Muscle of arm (tissue), 14 donors: ENCODE measurements at places on chromosomes 7 and 10. TPM values are rescaled to one million over a fixed set of nuclear protein-coding genes. Genes with fewer than 3 reads are reported as not detected.

The NKX2-3 gene
- 1.2 TPM for polyA plus RNA-seq

The PON2 gene
- polyA plus RNA-seq = 81.2 TPM

The CTAGE4 gene
- polyA plus RNA-seq = not detected

The CHCHD1 gene
- 20.0 TPM for polyA plus RNA-seq

The CRHR2 gene
- polyA plus RNA-seq = 5.6 TPM

The OPN4 gene
- polyA plus RNA-seq = 1.3 TPM

The ATOH7 gene
- not detected for polyA plus RNA-seq

The CACNB2 gene
- polyA plus RNA-seq = 7.3 TPM

The HERC4 gene
- polyA plus RNA-seq = 47.8 TPM

The HHEX gene
- 11.2 TPM for polyA plus RNA-seq

The MYL10 gene
- polyA plus RNA-seq = 28.4 TPM

The BEND7 gene
- 7.8 TPM for polyA plus RNA-seq

The CALD1 gene
- 106 TPM for polyA plus RNA-seq

The UPK3B gene
- polyA plus RNA-seq = 13.7 TPM

The GPR85 gene
- polyA plus RNA-seq = 1.9 TPM

The OLAH gene
- polyA plus RNA-seq = not detected

The TMEM139 gene
- polyA plus RNA-seq = 0.53 TPM

The PIP4K2A gene
- polyA plus RNA-seq = 26.4 TPM

The ACSL5 gene
- 2.7 TPM for polyA plus RNA-seq

The PAX4 gene
- polyA plus RNA-seq = not detected

The ZNF488 gene
- 4.4 TPM for polyA plus RNA-seq

The GPNMB gene
- polyA plus RNA-seq = 34.1 TPM

The SND1 gene
- polyA plus RNA-seq = 88.9 TPM

The CRYGN gene
- polyA plus RNA-seq = not detected

The ZNF3 gene
- polyA plus RNA-seq = not detected

The CYP3A5 gene
- polyA plus RNA-seq = 2.9 TPM

The TRA2A gene
- polyA plus RNA-seq = 119 TPM

The POU6F2 gene
- polyA plus RNA-seq = not detected

The PLAC9 gene
- polyA plus RNA-seq = 65.3 TPM

The PRKAR2B gene
- polyA plus RNA-seq = 5.6 TPM

The TUBAL3 gene
- 0.10 TPM for polyA plus RNA-seq

The FOXK1 gene
- 14.2 TPM for polyA plus RNA-seq

The ATRNL1 gene
- 4.1 TPM for polyA plus RNA-seq

The ITIH5 gene
- polyA plus RNA-seq = 47.6 TPM

The HELLS gene
- 8.5 TPM for polyA plus RNA-seq

The CYP51A1 gene
- 33.7 TPM for polyA plus RNA-seq

The SHTN1 gene
- not detected for polyA plus RNA-seq

The MGAM2 gene
- polyA plus RNA-seq = not detected

The ZNF425 gene
- 3.9 TPM for polyA plus RNA-seq

The ARMC3 gene
- not detected for polyA plus RNA-seq

The PRSS2 gene
- polyA plus RNA-seq = not detected

The VWDE gene
- polyA plus RNA-seq = 1.8 TPM

The SYT15B gene
- 0.66 TPM for polyA plus RNA-seq

The CNNM1 gene
- polyA plus RNA-seq = 0.01 TPM

The TAS2R3 gene
- polyA plus RNA-seq = 0.35 TPM

The GPRIN2 gene
- not detected for polyA plus RNA-seq

The PRKG1 gene
- 36.4 TPM for polyA plus RNA-seq

The MINPP1 gene
- polyA plus RNA-seq = 18.2 TPM

The AKR1C2 gene
- 10.8 TPM for polyA plus RNA-seq

The CPA5 gene
- polyA plus RNA-seq = not detected

The EPO gene
- polyA plus RNA-seq = not detected
